ENCODE measurements at places on chromosomes 3 and 15.
A peak's percentile ranks its signal among the peaks of the same experiment; 100 is the strongest.

- DNase-seq: no peak
Observed at GRCh38 chr3:50194903-50195500, 3.6 kb downstream of the GNAT1 start.

DNA sequence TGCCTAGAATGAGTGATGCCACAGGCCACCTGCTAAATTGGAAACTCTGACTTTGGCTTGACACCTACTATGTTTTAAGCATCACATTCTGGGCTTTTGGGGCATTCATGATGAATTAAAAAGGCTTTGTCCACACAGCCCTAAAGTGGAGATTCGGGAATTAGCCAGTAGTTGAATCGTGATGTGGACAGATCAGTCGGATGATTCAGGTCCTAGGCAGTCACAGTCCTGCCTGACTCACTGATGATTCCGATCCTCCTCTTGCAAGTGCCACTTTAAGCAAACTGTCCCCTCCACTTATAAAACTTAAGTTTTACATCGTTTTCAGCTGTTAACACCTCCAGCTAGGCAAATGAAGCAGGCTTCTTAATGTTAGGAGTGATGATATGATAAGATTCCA is 75.3 kb downstream of the SYNPR start:
- DNase-seq: peak; percentile 42

DNA sequence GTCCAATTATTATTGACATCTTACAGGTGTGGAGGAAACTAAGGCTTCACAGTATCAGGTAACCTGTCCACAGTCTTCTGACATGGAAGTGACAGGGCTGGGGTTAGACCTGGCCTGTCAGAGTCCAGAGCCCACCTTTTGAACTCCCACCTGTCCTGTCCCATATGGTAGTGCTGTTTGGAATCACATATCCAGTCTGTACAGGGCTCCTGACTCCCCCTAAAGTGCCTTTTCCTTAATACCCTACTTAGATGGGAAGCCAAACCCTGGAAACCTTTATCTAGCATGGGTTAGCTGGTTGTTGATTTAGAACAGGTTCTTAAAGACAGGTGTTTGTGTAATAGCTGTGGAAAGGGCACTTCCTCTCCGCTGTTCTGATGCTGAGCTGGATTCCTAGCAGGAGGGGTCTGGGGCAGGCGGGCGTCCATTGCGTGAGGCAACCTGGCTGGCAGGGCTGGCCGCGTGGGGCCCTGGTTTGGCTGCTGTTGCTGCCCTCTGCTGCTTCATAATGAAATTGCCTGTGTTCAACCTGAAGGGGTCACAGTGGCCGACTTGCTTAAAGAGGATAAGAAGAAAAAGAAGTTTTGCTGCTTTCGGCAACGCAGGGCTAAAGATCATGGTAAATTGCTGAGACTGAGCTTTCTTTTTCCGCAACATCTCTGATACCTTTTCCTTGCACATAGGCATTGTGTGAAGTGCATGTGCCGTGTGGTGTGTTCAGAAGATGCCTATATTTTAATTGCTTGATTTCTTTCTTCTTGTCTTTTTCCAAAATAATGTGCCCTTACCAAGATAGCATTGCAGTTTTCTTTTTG is 136.2 kb downstream of the CHDH start:
- peak; percentile 69 for DNase-seq

- DNase-seq: no peak
Observed at GRCh38 chr3:15221574-15222217, 15.7 kb downstream of the CAPN7 start.

DNA sequence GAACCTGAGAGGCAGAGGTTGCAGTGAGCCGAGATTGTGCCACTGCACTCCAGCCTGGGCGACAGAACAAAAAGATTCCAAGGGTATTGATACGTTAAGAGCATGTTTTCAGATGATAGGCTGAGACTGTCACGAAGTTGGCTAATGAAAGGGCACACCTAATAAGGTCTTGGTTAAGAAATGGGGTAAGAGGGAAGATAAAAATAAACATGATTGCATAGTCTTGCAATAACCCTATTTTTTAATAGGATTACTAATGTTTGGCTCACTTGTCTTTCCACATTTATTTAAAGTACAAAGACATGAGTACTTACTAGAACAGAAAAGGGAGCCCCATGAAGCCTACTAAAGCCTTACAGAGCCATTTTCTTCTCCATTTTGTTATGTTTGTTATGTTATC is 109.0 kb downstream of the FRMD4B start:
- DNase-seq: no peak

DNA sequence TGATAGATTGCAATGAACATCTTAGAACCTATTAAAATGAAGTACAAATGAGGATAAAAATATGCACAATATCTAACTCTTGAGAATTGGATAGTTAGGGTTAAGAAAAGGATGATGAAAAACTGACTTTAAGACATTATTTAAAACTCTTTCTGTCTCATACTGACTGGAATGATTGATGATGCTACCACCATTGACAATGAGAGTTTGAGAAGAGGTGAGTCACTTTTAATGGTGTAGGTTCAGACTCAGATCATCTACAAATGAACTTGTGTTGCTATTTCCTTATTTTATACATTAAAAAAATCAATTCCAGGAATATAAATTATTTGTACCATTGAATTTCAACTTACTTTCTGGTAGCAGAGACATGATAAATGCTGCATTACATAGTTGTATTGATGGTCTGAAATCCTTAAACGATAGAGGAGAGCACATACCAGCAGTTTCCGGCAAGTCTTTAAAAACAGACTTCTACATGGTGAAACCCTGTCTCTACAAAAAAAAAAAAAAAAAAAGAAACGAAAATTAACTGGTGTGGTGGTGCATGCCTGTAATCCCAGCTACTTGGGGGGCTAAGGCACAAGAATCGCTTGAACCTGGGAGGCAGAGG is 409.0 kb downstream of the OTOL1 start:
- no peak for DNase-seq

- no peak for DNase-seq
Observed at GRCh38 chr15:42070279-42070975, 23.9 kb downstream of the PLA2G4D start.

- peak; percentile 50 for DNase-seq
Observed at GRCh38 chr3:110933821-110934426, 137.7 kb upstream of the NECTIN3 start.

- DNase-seq: no peak
Observed at GRCh38 chr15:68335251-68335650, 57.7 kb downstream of the FEM1B start.

DNA sequence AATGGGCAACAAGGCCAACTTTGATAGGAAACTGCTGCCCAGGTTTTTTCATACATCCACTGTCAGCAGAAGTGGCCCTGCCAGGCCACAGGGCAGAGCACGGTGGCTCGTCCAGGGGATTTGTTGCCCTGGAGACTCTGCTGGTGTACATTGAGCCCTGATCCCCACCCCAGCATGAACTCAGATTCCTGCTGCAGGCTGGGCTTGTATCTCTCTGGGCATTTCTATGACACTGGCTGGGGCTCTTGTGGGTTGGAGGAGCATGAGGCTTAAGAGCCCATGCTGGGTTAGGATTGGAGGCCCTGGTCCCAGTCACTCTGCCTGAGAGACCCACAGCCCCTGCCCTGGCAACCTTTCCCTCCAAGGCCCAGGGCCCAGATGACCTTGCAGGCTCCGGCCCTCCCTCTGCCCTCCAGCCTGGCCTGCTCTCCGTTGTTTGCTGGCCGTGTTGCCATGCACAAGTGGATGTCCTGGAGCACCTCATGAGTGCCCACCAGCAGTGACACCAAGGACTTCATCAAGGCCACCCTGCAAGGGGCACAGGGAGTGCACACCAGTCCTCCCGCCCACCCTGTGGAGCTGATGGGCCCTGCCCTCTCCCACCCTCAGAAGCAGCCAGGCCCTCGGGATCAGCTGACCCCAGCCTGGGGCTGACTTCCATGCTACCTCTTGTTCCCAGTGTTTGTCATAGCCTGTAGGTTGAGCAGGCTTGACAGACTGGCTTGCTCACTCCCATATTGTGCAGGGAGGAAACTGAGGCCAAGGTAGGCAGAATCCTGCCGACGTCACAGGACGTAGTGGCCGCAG is 58.2 kb downstream of the ZNF445 start:
- no peak for DNase-seq

GRCh38 chr3:61772456-61772855 is 211.1 kb downstream of the PTPRG start:
- DNase-seq: peak; percentile 26

GRCh38 chr3:69882560-69882959 is 117.0 kb upstream of the SAMMSON start:
- DNase-seq: no peak

GRCh38 chr3:54514006-54514405 is 391.7 kb downstream of the CACNA2D3 start:
- DNase-seq: no peak

GRCh38 chr3:112374333-112374734 is 41.4 kb downstream of the CD200 start:
- DNase-seq: no peak

GRCh38 chr3:40645883-40646282 is 121.1 kb downstream of the ZNF621 start:
- DNase-seq: peak; percentile 23
